PC-3 (cell line): ENCODE measurements at places on chromosomes 12 and 14. TPM values are rescaled to one million over a fixed set of nuclear protein-coding genes. Genes with fewer than 3 reads are reported as not detected.

DNA sequence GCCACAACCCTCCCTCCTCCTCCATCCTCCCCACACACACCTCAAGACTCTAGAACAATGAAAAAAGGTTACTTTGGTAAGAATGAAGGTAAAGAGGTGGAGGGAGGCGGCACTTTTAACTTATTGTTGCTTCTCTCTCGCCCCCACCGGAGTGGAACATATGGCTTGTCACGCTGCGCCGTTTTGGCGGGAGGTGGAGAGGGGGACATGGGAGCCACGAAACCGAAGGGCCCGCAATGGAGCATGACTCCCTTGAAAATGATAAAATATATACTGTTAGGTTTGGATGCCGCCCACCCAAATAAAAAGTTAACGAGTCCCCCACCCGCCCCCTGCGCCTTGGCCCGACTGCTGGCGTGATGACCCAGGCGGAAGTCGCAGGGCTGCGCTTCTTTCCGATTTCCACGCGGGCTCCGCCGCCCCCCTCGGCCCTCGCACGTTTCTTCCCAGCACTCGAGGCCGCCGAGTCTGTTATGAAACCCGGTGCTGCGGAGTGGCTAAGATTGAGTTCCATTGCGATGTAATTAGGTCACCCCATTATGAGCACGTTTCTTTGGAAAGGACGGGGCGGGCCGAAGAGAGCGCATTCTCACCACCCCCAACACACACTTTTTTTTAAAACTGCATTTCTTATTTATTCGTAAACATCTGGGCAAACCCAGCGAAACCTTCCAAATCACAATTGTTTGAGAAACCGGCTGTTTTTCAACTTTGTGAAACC, 1.4 kb upstream of the ZFP36L1 start:
- peaks cover 26% of the 10 kb centered on the region for H3K36me3 ChIP-seq
- no peaks in the 10 kb centered on the region for H3K27me3 ChIP-seq
- H3K4me1 ChIP-seq: peaks cover 27% of the 10 kb centered on the region
- H3K27ac ChIP-seq: peak overlapping the region; percentile 97

DNA sequence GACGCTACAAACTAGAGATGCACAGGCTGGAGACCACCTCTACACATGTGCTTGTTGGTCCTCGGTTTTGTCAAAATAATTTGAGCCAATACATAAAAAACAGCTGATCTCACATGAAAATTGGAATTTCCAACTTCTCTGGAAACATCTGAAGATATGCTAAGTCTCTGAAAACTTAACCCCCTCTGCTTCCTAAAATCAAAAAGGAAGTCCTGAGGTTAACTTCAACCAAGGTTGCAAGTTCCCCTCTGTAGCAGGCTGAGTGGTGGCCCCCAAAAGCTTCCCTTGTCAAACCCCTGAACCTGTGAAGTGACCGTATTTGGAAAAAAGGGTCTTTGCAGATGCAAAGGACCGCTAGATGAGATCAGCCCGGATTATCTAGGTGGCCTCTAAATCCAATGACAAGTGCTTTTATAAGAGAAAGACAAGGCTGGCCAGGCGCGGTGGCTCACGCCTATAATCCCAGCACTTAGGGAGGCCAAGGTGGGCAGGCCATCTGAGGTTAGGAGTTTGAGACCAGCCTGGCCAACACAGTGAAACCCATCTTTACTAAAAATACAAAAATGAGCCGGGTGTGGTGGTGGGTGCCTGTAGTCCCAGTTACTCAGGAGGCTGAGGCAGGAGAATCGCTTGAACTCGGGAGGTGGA, 32.0 kb upstream of the VPS37B start:
- H3K36me3 ChIP-seq: no peaks in the 10 kb centered on the region
- no peak overlapping the region for H3K27ac ChIP-seq
- DNase-seq: no peak
- no peak overlapping the region for H3K4me3 ChIP-seq
- no peaks in the 10 kb centered on the region for H3K27me3 ChIP-seq
- no peaks in the 10 kb centered on the region for H3K4me1 ChIP-seq

- H3K27ac ChIP-seq: no peak overlapping the region
- no peaks in the 10 kb centered on the region for H3K4me1 ChIP-seq
- no peak overlapping the region for H3K4me3 ChIP-seq
- DNase-seq: no peak
- peaks cover 55% of the 10 kb centered on the region for H3K27me3 ChIP-seq
- H3K36me3 ChIP-seq: no peaks in the 10 kb centered on the region
Observed at GRCh38 chr12:114547636-114548035, 136.3 kb downstream of the TBX3 start.

DNA sequence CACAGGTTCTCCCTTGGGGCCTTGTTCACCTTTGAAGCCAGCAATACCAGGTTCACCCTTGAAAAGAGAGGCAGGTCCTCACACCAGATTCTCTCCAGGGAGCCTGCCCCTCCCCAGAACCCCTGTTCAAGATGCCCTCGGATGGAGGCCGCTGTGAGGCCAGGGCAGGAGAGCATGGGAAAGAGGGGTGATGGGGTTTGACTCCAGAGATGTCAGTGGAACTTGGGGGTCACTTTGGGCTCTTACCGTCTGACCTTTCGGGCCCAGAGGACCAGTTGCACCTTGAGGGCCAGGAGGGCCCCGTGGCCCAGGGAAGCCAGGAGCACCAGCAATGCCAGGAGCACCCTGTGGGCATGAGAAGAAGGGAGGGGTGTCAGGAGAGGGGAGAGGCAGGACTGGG, 17.4 kb downstream of the COL2A1 start:
- H3K4me3 ChIP-seq: no peak overlapping the region
- no peak for DNase-seq
- H3K27me3 ChIP-seq: no peaks in the 10 kb centered on the region
- no peaks in the 10 kb centered on the region for H3K4me1 ChIP-seq
- H3K36me3 ChIP-seq: no peaks in the 10 kb centered on the region
- no peak overlapping the region for H3K27ac ChIP-seq

- H3K4me1 ChIP-seq: peaks cover 7% of the 10 kb centered on the region
- no peak overlapping the region for H3K27ac ChIP-seq
- H3K4me3 ChIP-seq: no peak overlapping the region
- DNase-seq: peak; percentile 38
- no peaks in the 10 kb centered on the region for H3K27me3 ChIP-seq
Observed at GRCh38 chr12:93921521-93921920, 226.9 kb upstream of the PLXNC1 start.

DNA sequence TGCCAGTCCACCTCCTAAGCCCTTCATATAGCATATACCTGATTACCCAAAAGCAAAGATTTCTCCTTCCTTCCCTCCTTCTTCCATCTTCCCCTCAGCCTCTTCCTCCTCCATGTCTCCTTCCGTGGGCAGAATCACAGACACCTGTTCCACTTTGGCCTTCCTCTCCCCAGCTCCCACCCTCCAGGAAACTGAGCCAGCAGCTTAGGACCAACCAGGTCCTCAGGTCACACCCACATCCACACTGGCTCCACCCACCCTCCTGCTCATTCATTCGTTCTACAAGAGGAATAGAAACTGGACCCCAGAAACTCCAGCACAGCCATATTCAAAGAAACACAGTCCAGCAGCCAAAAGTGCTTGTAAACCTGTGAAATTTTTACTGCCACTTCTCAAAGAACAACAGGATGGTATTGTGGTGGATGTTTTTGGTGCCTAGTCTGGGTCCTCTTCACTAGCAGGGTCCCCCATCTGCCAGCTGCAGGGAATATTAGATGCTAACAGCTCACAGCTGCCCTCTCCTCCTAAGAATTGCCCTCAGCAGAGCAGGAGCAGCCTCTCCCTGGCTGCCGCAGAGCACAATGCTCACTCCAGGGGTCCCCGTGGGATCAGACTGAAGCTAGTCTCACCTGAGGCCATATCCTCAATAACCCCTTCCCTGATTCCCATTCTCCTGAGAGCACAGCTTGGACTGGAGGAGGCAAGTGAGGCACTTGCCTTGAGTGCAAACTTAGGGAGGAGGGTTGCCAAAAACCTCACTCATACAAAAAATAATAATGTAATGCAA, 18.4 kb downstream of the CMKLR1 start:
- H3K27me3 ChIP-seq: peaks cover 62% of the 10 kb centered on the region
- no peak for DNase-seq
- no peak overlapping the region for H3K27ac ChIP-seq
- no peaks in the 10 kb centered on the region for H3K36me3 ChIP-seq
- H3K4me3 ChIP-seq: no peak overlapping the region

GRCh38 chr12:117718559-117718958, 250.2 kb downstream of the KSR2 start:
- no peak for DNase-seq
- no peak overlapping the region for H3K27ac ChIP-seq
- no peaks in the 10 kb centered on the region for H3K27me3 ChIP-seq
- H3K36me3 ChIP-seq: no peaks in the 10 kb centered on the region
- H3K4me3 ChIP-seq: no peak overlapping the region

DNA sequence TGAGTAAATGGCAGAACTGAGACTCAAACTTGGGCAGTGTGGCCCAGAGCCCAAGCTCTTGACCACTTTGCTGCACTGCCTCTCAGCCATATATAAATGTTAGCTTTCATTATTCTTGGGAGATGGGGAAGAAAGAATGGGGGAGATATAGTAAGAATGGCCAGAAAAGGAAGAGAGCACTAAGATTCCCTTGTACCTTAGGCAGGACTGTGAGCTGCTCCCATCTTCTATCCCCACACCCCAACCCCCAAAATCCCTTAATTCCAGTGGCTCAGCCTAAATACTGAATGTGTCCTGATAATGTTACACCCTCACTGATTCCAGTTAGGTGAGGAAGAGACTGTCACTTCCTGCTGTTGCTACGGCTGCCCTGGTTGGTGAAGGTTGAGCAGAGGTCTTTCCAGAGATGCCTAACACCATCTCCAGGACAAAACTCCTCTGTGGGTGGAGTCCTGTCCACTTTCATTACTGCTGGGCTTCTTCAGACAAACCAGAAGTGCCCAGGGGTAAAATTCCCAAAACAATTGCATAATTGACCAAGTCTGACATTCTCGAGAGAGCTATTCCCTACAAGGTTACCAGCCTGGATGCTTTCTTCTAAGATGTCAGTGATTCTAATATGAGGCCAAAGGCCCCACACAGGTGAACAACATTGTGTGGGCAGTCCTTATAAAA, 51.8 kb downstream of the GNG2 start:
- H3K4me3 ChIP-seq: no peak overlapping the region
- no peak overlapping the region for H3K27ac ChIP-seq
- no peaks in the 10 kb centered on the region for H3K4me1 ChIP-seq
- DNase-seq: no peak
- H3K27me3 ChIP-seq: no peaks in the 10 kb centered on the region

DNA sequence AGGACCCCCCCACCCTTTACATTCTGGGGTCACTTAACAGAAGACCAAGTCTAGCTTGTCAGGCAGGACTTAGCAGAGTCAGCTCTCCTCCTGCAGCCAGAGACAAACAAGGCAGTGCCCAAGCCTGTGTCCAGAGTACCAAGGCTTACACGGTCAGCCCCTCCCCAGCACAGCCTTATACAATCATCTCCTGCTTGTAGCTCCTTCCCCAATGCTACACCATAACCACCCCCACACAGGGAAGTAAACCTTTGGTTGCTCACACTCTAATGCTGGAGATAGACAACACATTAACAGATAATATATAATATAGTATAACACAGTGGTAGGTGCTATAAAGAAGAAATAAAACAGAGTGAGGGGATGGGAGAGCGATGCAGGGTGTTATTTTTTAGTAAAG, 175.4 kb upstream of the PWP1 start:
- H3K27me3 ChIP-seq: no peaks in the 10 kb centered on the region
- H3K4me1 ChIP-seq: peaks cover 13% of the 10 kb centered on the region
- no peaks in the 10 kb centered on the region for H3K36me3 ChIP-seq

- no peaks in the 10 kb centered on the region for H3K27me3 ChIP-seq
- H3K4me3 ChIP-seq: no peak overlapping the region
- no peak for DNase-seq
- H3K36me3 ChIP-seq: no peaks in the 10 kb centered on the region
Observed at GRCh38 chr12:75404231-75404630, 13.3 kb downstream of the GLIPR1L2 start.

DNA sequence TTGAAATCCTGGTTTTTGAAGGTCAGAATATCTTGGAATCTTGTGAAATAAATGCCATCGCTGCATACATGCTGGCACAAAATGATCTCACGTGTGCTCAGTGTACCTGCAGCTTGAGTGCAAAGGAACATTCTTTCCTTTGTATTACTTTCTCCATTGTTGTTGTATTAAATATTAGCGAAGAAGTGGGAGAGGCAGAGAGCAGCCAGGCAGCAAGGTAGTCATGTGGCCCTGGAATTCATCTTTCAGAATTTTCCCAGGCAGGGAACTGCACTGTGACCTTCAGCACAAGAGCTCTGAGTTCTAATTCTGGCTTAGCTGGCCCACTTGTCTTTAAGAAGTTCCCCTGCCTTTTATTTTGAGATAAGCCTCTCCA, 145.5 kb downstream of the PRKCH start:
- DNase-seq: no peak
- 0 out of 2 replicates have a peak, but pooled peaks cover 2% of the 10 kb centered on the region for H3K36me3 ChIP-seq
- H3K4me1 ChIP-seq: peaks cover 57% of the 10 kb centered on the region
- no peaks in the 10 kb centered on the region for H3K27me3 ChIP-seq
- no peak overlapping the region for H3K4me3 ChIP-seq

DNA sequence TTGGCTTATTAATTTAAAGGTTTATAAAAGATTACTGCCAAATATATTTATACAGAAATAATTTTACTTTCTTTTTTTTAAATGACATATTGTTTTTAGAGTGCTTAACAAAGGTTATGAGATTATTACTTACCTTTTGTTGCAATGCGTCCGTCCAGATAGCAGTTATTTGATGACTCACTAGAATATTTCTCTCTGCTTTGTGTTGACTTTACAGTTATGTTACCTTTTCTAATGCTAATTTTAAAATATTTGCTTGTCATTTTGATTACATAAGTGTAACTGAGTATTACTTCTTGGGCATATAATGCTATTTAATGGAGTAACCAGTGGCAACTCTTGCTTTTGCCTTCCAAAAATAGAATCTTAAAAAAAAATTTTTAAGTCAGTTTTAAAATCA, 6.3 kb upstream of the PZP start:
- no peaks in the 10 kb centered on the region for H3K36me3 ChIP-seq
- H3K4me3 ChIP-seq: no peak overlapping the region
- no peaks in the 10 kb centered on the region for H3K27me3 ChIP-seq
- no peak overlapping the region for H3K27ac ChIP-seq
- peak; percentile 7 for DNase-seq

- no peaks in the 10 kb centered on the region for H3K4me1 ChIP-seq
- H3K27ac ChIP-seq: no peak overlapping the region
- DNase-seq: no peak
- H3K4me3 ChIP-seq: no peak overlapping the region
Observed at GRCh38 chr12:80825506-80825905, 108.8 kb downstream of the MYF5 start.

GRCh38 chr14:101833045-101833444, 71.5 kb downstream of the PPP2R5C start:
- H3K4me3 ChIP-seq: no peak overlapping the region
- H3K4me1 ChIP-seq: peaks cover 19% of the 10 kb centered on the region
- no peaks in the 10 kb centered on the region for H3K27me3 ChIP-seq
- DNase-seq: no peak
- 0 out of 2 replicates have a peak, but pooled peaks cover 3% of the 10 kb centered on the region for H3K36me3 ChIP-seq

GRCh38 chr12:85740186-85740585, 96.0 kb downstream of the RASSF9 start:
- H3K4me3 ChIP-seq: no peak overlapping the region
- H3K27ac ChIP-seq: no peak overlapping the region
- no peaks in the 10 kb centered on the region for H3K27me3 ChIP-seq
- DNase-seq: no peak
- H3K36me3 ChIP-seq: no peaks in the 10 kb centered on the region

The ACSM4 gene
- not detected in 2 replicates for total RNA-seq

The ACRBP gene
- total RNA-seq: 0.77 TPM in 1 of 2 replicates, not detected in the other

The NOC4L gene
- total RNA-seq: 44.4 and 48.3 TPM in 2 replicates

The RDH5 gene
- total RNA-seq: 4.6 and 5.1 TPM in 2 replicates

The INHBE gene
- not detected in 2 replicates for total RNA-seq

The A2ML1 gene
- 0.12 and 0.36 TPM in 2 replicates for total RNA-seq

The POTEM gene
- 0.12 TPM in 1 of 2 replicates, not detected in the other for total RNA-seq
